Breast epithelium (tissue), 4 donors: ENCODE measurements at places on chromosomes 1 and 21. TPM values are rescaled to one million over a fixed set of nuclear protein-coding genes. Genes with fewer than 3 reads are reported as not detected.

- DNase-seq: no peak
Measured at GRCh38 chr1:160656737-160657136, 9.9 kb upstream of the SLAMF1 start.

GRCh38 chr1:210232511-210233215, at the start of gene SERTAD4:
SERTAD4 (plus strand) TSS chr1:210232796; CDS start chr1:210237961, 5,165 bp downstream.
- peak; percentile 88 for DNase-seq

Gene ASH1L
- 83.2 TPM for total RNA-seq

DNA sequence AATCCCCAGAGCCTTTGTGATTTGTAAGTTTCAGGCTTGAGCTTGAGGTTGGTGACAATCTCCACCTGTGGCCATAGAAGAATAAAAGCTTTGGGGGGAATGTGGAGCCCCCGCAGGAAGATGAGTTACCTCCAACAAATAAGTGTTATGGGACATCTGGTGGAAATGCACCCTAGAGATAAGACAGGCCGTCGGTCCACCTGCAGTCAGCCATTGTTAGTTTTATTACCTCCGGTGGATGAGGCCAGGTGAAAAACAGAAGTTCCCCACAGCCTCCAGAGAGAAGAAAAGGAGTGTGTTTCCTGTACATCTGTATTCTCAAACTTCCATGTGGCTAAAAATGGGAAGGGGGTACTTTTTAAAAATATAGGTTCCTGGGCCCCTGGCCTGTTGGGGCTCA, 137.4 kb downstream of the KAZN start:
- no peak for DNase-seq

DNA sequence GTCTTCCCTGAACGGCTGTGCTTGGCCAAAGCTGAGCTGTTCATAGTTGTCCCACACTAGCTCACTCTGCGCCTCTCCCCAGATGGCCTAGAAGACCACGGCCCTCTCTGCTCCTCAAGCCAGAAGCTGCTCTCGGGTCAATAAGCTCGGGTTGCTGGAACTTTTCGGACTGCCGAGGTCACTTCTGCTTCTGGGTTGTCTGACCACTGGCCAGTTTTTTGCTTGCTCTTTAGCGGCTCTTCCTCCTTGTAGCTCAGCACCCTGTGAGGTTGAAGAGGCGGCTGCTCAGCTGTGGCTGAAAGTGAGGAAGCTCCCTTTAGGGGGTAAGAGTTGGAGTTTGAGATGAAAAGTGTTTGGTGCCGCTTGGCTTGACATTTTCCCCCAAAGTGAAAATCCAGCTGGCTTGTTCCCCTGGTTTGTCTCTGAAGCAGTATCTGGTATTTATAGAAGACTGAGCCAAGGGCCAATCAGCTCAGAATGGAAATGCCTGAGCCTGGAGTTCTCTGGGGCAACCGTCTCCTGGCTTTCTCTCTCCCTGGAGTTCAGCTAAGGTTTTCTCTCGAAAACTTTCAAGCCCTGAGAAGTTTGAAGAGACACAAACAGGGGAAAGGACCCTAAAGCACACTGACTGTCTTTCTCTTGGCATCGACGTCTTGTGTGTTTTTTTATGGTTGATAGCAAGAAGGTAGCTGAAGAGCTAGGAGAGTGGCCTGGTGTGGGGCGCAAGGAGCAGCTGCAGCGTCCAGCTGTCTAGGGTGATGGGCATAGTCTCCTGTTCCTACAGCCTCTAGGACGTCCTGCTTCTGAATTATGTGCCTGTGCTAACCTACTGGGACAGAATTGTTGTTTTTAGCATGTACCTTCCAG, 72.0 kb downstream of the SYT6 start:
- no peak for DNase-seq

DNA sequence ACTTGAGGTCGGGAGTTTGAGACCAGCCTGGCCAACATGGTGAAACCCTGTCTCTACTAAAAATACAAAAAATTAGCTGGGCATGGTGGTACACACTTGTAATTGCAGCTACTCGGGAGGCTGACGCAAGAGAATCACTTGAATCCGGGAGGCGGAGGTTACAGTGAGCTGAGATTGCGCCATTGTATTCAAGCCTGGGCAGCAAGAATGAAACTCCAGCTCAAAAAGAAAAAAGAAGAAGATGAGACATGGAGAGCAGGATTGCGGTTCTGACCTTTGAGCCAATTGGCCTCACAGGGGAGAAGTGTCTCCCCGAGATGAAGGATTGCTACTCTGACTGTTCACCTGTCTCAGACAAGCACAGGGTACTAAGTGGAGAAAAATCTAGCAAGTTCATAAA, 6.6 kb downstream of the SCCPDH start:
- DNase-seq: no peak
